Camera-type eye (tissue), 1 donor: ENCODE measurements at places on chromosomes 7 and 10. TPM values are rescaled to one million over a fixed set of nuclear protein-coding genes. Genes with fewer than 3 reads are reported as not detected.

TMEM140 gene
- 4.1 TPM for total RNA-seq

EPHA1 gene
- 2.1 TPM for total RNA-seq

CCT6A gene
- 117 TPM for total RNA-seq

ZNF32 gene
- 51.3 TPM for total RNA-seq

ACTL6B gene
- total RNA-seq = 14.7 TPM

ZP3 gene
- total RNA-seq = 0.82 TPM

GDF10 gene
- total RNA-seq = 10.0 TPM

PRF1 gene
- total RNA-seq = 0.71 TPM

VAX1 gene
- 0.33 TPM for total RNA-seq

FAM25A gene
- total RNA-seq = not detected

ELAPOR2 gene
- 36.7 TPM for total RNA-seq

TMEM236 gene
- 0.44 TPM for total RNA-seq

VGF gene
- total RNA-seq = 2.2 TPM

SPDYE11 gene
- total RNA-seq = not detected

EVX1 gene
- total RNA-seq = not detected

PAOX gene
- 10.3 TPM for total RNA-seq

TMEM213 gene
- total RNA-seq = not detected

AMPH gene
- 62.7 TPM for total RNA-seq

NPFFR1 gene
- total RNA-seq = 9.1 TPM

CYP2C19 gene
- not detected for total RNA-seq

CPEB3 gene
- total RNA-seq = 18.1 TPM

GPR85 gene
- total RNA-seq = 26.8 TPM

MMRN2 gene
- total RNA-seq = 33.5 TPM

LEP gene
- total RNA-seq = not detected

FMC1 gene
- 8.5 TPM for total RNA-seq

LMOD2 gene
- total RNA-seq = 6.0 TPM

SVIL gene
- total RNA-seq = 107 TPM

PRSS37 gene
- total RNA-seq = not detected

ECHDC3 gene
- 15.7 TPM for total RNA-seq

WDR86 gene
- 19.7 TPM for total RNA-seq

ITGB8 gene
- 148 TPM for total RNA-seq

LIPM gene
- not detected for total RNA-seq

SLC18A3 gene
- 1.3 TPM for total RNA-seq

CYP2C8 gene
- 2.6 TPM for total RNA-seq

FGFR2 gene
- 77.5 TPM for total RNA-seq

NEUROD6 gene
- total RNA-seq = 0.93 TPM
